ENCODE measurements at places on chromosomes 2 and 18. TPM values are rescaled to one million over a fixed set of nuclear protein-coding genes. Genes with fewer than 3 reads are reported as not detected.

GRCh38 chr2:171185165-171185818, 24.6 kb upstream of the TLK1 start:
- DNase-seq = no peak

DNA sequence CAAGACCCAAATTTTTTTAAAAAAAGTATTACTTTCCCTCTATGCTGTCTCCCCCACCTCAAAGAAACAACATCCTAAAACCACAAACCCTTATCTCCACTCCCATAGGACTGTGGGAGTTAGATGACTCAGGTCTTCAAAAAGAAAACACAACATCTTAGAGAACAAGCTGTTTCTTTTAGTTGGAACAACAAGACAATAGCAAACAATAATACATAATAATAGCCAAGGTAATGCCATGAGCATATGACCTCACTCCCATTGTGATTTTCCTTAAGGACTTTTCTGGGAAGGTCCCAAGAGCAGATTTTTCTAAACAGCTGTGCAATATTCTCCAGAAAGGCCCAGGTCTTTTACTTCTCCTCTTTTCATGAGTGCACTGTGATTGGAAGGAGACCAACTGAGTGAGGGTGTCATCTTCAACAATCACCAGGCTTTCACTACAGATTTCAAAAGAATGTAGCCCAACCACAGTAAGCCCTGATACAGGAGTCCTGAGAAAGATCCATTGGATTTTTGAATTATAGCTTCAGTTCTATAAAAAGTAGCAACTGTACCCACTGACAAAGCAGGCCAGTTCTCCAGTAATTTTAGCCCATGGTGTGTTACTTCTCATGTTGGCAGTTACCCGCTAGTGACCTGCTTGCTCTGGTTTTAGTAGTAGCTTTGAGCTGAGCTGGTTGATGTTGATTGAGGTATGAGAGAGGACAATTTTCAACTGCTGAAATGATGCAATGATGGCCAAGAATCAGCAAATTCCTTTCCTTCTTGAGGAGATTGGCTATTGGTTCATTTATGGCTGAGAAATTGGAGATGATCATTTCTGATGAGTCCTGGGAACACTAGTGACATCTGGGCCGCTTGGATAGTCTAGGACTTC, 144.5 kb upstream of the TCF4 start:
- no peak for DNase-seq

The EXOC6B gene
- 41.5 TPM for total RNA-seq

DNA sequence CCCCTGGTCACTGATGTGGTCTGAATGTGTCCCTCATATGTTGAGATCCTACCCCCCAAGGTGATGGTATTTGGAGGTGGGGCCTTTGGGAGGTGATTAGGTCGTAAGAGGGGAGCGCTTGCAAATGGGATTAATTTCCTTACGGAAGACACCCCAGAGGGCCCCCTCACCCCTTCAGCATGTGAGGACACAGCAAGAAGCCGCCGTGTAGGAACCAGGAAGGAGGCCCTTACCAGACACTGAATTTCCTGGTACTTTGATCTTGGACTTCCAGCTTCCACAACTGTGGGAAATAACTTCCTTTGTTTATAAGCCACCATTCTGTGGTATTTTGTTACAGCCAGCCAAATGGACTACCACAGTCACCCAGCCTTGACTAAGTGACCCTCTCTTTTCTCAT, 35.9 kb downstream of the NCK2 start:
- no peak for DNase-seq

The ITGB6 gene
- 17.2 TPM for total RNA-seq

DNA sequence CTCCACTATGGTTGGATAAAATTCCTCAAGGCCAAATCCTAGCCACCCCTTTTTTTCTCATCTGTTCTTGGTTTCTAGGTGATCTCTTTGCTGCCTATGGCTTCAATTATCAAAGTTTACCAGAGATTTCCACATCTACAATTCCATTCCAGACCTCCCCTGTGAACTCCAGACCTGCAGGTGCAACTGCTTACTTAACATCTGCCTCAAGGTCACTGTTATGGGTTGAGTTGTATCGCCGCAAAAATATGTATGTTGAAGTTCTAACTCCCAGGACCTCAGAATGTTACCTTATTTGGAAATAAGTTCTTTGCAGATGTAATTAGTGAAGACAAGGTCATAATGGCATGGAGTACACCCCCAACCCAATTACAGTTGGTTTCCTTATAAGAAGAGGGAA, 60.4 kb upstream of the SOS1 start:
- no peak for DNase-seq

DNA sequence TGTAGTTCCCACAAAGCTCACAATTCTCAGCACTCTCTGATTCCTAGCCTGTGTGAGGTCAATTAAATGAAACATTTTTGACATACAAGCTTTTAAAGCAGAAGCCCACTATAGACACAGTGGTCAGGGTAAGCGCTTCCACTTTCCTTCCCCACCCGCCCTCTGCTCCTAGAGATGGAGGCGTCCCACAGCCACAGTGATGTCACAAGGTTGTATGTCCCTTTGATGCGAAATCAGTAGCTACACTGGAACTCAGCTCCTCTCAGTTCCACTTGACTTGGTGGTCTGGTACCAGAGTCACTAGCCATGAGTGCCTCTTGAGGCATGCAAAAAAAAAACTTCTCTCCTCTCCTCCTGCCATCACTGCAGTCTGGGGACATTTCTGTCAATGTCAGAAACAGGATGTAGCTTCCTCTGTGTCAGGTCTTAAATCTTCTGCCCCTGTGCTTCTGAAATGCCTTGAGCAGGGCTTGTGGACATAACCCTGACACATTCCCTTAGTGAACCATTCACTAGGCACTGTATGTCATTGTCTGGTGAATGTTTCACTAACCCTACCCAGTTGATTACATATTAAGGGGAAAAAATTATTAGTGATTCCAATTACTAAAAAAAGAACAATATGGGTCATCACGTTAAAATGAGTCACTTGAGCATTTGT, 7.8 kb downstream of the SULT1C4 start:
- no peak for DNase-seq

The FEV gene
- total RNA-seq = not detected

DNA sequence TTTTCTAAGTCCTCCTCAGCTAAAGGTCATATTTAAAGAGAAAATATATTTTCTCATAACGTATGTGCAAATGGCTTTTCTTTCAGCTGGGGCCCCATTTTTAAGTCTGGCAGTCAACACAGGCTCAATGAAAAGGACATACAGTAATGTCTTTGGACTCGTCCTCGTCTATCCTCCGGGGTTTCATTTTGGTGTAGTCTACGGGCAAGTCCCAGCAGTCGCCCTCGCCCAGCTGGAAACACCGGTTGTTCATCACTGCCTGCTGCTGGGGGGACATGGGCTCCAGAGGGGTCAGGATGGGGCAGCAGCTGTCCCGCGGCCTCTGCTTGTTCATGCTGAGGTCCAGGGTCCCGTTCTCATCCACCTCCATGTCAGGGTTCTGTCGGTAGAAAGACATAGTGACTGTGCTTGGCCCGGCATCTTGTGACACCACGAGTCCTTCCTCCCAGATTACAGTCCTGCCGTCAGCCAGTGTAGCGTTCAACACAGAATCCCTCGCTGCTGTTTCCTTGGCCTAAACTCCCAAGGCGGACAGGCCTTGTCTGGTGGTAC, 144.9 kb upstream of the PXDN start:
- DNase-seq = no peak

The COQ10B gene
- 28.5 TPM for total RNA-seq

GRCh38 chr18:25100418-25100817, 251.5 kb downstream of the ZNF521 start:
- no peak for DNase-seq

GRCh38 chr2:201396595-201396994, 39.5 kb upstream of the FLACC1 start:
- no peak for DNase-seq

- no peak for DNase-seq
Measured at GRCh38 chr2:15626126-15626525, 34.5 kb downstream of the DDX1 start.

DNA sequence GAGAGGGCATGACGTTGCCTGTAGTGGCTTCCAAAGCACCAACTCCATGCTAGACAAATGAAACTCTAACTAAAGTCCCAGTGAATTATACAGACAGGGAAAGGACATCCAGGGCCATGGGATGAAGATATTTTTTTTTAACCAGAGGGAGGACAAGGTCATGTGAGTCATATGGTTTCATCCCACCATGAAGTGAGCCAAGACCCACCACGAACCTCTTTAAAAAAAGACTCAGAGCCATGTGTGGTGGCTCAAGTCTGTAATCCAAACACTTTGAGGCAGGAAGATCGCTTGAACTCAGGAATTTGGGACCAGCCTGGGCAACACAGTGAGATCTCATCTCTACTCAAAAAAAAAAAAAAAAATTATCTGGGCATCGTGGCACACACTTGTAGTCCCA, 115.2 kb downstream of the LIPG start:
- DNase-seq = no peak

GRCh38 chr2:18932853-18933252, 343.5 kb upstream of the NT5C1B start:
- no peak for DNase-seq

DNA sequence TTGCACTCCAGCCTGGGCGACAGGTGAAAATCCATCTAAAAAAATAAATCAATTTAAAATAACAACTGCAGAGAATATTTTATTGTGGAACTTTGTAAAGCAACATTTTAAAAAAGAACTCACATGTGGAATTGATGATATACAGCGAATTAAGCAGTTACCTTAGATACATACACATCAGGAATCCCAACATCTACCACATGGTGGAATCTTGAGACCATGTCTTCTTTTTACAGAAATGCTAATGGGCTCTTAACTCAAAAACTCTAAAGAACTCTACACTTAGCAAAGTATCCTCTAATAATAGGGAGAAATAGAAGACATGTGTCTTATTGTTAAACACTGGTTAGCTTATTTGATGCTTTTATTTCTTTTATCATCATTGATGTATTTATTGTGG, 373.6 kb downstream of the CDH7 start:
- no peak for DNase-seq

- no peak for DNase-seq
Measured at GRCh38 chr2:228871012-228871411, 400.1 kb downstream of the PID1 start.

- no peak for DNase-seq
Measured at GRCh38 chr2:54067851-54068375, 47.5 kb upstream of the ACYP2 start.

The KCNS3 gene
- 20.1 TPM for total RNA-seq

The EFEMP1 gene
- total RNA-seq = 235 TPM

The PDCD1 gene
- 3.9 TPM for total RNA-seq

DNA sequence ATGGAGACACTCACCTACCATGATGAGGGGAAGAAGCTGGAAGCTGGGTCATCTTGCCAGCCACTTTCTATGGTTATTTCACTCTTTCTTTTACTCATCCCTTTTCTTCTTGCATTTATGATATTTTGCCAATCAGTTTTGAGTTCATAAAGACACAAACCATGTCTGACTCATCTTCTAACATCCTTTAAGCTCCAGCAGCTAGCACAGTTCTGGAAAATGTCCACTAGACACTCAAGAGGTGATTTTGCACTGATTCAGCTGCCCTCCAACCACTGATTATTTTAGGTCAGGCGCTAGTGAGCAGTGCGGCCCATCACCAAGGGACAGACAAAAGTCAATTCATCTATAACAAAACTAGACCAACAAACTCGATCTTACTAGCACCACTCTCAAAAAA, 537.1 kb upstream of the ID2 start:
- DNase-seq = no peak

The MYOM1 gene
- total RNA-seq = 1.2 TPM

The NFATC1 gene
- 21.9 TPM for total RNA-seq

GRCh38 chr2:11411768-11412448, 54.1 kb downstream of the E2F6 start:
- no peak for DNase-seq

The AGXT gene
- total RNA-seq = not detected

DNA sequence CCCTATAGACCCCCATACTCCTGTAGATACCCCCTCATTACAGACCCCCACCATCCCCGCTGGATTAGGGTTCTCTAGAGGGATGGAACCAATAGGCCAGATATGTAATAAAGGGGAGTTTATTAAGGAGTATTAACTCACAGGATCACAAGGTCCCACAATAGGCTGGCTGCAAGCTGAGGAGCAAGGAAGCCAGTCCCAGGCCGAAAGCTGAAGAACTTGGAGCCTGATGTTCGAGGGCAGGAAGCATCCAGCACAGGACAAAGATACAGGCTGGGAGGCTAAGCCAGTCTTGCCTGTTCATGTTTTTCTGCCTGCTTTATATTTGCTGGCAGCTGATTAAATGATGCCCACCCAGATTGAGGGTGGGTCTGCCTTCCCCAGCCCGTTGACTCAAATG, 106.6 kb downstream of the AGAP1 start:
- no peak for DNase-seq

DNA sequence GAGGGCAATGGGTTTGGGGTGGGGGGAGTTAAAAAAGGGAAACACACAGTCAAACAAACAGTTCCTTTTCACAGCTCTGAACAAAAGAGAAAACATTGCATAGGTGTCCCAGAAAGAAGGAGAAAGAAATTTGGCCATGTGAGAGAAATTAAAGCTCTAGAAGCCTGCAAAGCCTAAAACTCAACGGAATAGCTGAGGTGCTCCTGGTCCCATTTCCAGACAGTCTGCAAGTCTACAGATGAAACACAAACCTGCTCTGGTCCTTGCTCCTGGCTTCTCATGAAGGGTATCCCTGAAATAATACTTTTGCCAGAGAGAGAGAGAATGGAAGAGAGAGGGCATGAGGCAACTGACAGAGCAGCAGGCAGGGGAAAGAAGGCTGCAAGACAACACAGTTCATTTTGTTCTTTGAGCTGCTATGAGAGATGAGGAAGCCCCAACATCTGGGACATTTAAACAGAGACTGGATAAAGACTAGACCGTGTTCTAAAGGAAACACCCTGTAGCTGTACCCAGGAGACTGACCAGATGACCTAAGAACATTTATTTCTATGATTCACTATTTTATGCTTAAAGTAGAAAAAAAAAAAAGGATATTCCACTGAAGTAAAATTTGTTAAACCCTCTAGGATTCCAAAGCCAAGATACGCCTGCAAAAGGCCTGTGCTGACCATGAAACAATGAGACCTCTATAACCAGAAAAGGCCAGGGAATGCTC, 57.3 kb upstream of the CYP26B1 start:
- DNase-seq = no peak

The POTEJ gene
- total RNA-seq = not detected

The DNPEP gene
- 62.9 TPM for total RNA-seq

- DNase-seq = no peak
Measured at GRCh38 chr2:68491582-68491981, 24.2 kb downstream of the APLF start.

All from vagina (tissue), 2 donors.